ENCODE measurements at places on chromosomes 2 and 18.

GRCh38 chr2:1745171-1746023 is 1.1 kb upstream of the PXDN start:
- no peak for DNase-seq

- no peak for DNase-seq
Observed at GRCh38 chr2:120430501-120430830, 84.5 kb downstream of the INHBB start.

DNA sequence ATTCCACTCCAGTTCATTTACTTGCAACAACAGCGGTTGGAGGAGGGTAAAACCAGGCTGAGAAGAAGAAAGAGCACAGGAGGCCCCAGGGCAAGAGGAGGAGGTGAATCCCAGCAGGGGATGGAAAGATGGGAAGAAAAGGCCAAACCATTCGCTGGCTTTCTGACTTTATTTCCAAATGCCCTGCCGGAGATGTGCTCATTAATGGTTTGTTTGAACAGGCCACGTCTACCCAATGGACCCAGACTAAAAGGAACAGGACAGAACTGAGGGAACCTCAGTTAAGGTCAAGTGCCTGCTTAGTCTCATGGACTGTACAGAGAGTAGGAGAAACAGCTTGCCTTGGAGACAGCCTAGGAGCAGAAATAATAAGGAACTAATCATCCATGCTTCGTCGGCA is 121.6 kb upstream of the NDUFV2 start:
- DNase-seq, result no peak

GRCh38 chr2:159075727-159076126 is 107.3 kb downstream of the TANC1 start:
- no peak for DNase-seq

DNA sequence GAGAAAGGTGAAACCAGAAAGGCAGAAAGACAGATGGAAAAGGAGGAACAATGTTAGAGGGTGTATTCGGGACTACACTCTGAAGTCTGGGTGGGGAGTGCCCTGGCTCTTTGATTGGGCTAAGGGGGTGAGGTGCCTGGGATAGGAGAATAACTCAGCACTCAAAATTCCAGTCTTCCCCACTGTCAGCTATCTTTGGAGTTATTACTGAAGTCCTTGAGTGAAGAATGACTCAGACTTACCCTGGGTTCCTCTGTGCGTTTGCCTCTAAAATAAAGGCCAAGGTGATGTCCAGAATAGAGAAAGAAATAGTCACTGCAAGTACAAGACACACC is 151.8 kb upstream of the SERPINE2 start:
- DNase-seq, result no peak

GRCh38 chr18:54094474-54094873 is 130.0 kb downstream of the MBD2 start:
- DNase-seq, result no peak

Measured in activated T-cell treated with anti-CD3 and anti-CD28 coated beads, Interleukin-2, amount 50 U/mL, for 24 hours (primary cell).